Retina (tissue), 1 donor: ENCODE measurements at places on chromosomes 3 and 15.

- no peak for DNase-seq
Measured at GRCh38 chr3:195352895-195353488, 82.0 kb upstream of the XXYLT1 start.

- DNase-seq, result no peak
Measured at GRCh38 chr15:92803852-92804609, 96.1 kb upstream of the CHD2 start.

GRCh38 chr3:113625834-113626233 is 70.6 kb downstream of the USF3 start:
- no peak for DNase-seq

- no peak for DNase-seq
Measured at GRCh38 chr3:13580256-13581023, 31.5 kb downstream of the FBLN2 start.

- DNase-seq, result no peak
Measured at GRCh38 chr15:57827021-57827420, 120.5 kb downstream of the POLR2M start.

- peak; percentile 69 for DNase-seq
Measured at GRCh38 chr3:123444023-123444422, 4.9 kb downstream of the ADCY5 start.

- DNase-seq, result peak; percentile 36
Measured at GRCh38 chr15:82950746-82951370, 1.7 kb downstream of the HOMER2 start.

- DNase-seq, result no peak
Measured at GRCh38 chr3:112635674-112636073, 5.3 kb downstream of the CCDC80 start.

GRCh38 chr15:101530224-101530958 is 40.9 kb upstream of the PCSK6 start:
- DNase-seq, result no peak

DNA sequence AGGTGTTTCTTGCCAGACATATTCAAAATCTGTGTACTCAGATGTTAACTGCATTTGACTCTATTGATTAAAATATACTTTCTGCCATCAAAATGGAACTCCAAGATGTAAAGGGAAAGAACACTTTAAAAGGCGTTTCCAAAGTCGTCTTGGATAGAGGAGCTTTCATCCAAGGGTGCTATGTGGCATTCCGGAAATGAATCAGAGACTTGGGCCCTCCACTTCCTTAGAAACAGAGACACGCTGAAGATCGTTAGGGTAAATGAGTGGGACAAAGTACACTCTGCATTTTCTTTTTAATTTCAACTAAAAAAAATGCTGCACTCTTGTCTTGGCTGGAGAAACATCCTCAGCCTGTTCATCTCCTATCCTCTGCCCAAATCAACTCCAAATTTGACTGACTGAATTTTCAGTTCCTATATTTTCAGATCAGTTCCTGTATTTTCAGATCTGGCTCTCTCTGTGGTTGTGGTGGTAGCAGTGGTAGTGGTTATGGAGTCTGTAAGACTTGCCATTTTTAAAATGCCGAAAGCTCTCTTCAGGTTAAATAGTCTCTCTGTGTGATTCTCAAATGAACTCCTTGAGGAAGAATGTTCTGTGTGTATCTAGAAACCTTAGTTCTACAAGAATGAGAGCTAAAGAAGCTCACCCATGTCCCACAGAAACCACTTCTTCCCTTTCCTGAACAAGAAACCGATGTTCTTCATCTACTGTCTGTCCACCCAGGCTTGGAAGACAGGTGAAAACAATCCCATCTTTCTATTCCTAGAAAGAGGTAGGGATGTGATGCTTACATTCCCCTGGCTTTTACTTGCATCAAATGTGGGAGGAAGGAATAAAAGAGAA is 156.8 kb upstream of the ICE2 start:
- DNase-seq, result no peak

DNA sequence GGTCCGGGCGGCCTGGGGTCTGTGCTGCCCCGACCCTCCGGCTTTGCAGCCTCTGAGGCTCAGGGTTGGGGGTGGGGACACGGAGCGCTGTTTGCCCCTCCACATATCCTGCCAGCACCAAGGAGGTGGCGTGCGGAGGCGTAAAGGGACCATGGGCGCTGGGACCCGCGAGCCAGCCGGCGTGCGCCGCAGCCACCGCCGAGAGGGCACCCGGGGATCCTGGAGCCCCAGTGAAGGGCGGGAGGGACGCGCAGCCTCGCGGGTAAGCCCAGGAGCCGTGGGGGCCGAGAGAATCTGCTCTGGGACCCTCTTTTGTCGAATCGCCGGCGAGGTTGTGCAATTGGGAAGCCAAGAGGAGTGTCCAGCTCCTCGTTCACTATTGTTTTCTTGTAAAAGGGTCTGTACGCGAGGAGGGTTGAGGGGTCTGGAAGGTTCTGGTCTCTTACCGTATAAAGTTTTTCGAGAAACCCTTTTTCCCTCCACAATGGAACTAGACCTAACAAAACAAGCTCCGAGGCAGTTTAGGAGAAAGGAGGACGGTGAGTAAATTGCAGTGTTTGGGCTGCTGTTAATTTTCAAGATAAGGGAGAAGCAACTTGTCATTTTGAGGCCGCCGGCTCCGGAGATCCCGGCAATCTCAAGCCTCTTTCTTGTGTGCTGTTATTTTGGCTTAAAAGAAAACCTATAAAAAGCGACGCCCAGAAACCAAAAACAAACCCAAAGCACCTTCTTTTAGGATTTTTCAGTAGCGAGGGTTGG is 29.9 kb upstream of the ST3GAL6 start:
- DNase-seq, result peak; percentile 90

DNA sequence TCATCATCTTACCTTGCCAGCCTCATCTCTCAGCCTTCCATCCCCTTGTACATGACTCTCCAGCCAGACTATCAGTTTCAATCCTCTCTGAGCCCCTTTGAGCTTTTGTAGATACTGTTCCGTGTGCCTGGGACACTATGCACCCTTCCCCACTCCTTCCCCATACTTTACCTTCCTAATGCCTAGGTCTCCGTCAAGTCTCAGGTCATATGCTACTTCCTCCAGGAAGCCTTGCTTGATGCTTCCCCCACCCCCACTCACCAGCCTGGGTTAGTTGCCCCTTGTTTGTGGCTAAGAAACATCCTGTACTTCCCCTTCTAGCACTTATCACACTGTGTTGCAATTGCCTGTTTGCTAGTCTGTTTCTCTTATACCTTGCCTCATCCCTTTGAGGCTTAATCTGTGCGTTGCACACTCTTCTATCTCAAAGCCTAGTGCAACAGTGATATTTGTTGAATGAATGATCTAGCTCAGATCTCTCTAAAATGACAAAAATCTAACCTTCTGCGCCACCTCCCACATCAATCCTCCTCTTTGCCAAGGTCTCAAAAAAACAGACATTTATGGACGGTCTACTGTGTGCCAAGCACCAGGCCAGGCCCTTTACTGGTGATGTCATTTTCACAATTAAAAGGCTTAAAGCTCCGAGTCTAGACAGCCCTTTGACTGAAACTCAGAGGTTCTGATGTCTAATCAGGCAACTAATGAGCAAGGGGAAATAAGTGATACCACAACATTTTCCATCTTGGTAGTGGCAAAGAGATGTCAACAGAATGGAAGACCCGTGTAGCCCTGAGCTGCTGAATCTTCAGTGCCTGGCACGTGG is 6.5 kb upstream of the USP3 start:
- DNase-seq, result no peak

GRCh38 chr3:182046166-182046764 is 334.5 kb downstream of the SOX2 start:
- no peak for DNase-seq

- no peak for DNase-seq
Measured at GRCh38 chr3:114809668-114810413, 337.2 kb downstream of the ZBTB20 start.

GRCh38 chr3:159532577-159532976 is 456.1 kb upstream of the IL12A start:
- no peak for DNase-seq

DNA sequence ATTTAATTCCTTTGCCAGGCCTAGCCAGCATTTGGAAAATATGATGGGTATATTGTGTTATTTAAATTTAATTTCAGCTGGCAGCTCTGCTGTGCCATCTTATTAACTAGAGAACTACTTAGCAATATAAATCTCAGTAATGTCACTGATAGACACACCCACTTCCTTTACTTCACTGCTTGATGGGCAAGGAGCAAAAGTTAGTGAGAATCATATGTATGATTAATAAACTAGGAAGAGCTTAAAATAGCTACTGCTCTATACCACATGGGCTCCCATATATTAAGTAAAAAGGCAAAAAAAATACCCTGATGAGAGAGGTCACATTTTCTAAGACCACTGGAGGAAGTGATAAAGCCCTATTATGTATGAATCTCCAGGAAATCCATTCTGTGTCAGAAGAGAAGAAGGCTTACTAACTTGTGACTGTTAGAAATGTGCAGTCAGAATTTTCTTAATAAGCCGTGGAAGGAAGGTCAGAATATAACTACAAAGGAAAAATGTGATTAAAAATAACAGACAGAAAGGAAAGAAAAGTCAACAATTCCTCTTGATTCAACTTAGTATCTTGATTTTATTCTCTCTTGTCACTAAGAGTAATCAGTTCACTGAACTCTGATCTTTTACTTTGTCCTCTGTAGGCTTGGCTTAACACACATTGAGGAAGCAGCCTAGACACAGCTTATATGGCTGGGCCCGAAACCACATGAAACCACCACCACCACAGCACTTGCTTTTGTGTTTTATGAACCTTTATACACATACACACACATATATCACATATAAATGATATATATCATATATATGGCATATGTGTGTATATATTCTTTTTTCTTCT is 1233.9 kb upstream of the ALCAM start:
- no peak for DNase-seq

DNA sequence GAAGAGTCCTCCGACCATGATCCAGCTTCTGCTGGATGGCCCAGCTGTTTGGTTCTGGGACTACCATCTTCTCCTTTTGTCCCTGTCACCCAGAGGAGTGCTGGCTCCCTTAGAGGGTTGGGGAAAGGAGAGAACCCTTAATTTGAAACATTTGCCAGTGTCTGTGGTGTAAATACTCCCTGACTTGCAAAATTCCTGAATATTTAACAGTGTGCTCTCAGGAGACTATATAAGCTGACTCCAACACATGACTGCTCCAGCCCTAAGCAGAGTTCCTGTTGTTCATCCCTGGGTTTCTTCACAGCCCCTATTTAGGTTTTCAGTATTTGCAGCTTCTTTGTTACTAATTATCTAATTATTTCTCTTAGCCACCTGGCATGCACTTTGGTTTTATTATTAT is 133.1 kb downstream of the CPNE4 start:
- no peak for DNase-seq

GRCh38 chr3:111884411-111885018 is 25.4 kb downstream of the PHLDB2 start:
- no peak for DNase-seq

DNA sequence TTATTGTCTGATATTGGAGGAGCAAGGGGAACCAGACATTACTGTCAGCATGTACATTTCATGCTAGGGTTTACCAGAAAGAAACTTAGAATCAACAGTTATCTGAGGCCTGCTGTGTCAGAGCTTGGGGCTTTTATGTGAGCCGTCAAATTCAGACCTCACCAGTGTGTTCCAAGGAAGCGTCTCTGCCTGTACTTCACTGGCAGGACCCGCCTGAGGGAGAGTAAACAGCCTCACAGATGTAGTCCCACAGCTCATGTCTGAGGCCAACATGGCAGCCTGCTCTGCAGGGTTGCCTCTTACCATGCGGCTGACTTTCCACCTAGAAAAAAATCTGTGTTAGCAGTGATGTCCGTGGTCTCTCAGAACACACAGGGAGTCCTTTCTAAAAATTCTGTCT is 74.3 kb downstream of the GHSR start:
- DNase-seq, result no peak

- no peak for DNase-seq
Measured at GRCh38 chr3:72660270-72661114, 187.8 kb downstream of the SHQ1 start.

DNA sequence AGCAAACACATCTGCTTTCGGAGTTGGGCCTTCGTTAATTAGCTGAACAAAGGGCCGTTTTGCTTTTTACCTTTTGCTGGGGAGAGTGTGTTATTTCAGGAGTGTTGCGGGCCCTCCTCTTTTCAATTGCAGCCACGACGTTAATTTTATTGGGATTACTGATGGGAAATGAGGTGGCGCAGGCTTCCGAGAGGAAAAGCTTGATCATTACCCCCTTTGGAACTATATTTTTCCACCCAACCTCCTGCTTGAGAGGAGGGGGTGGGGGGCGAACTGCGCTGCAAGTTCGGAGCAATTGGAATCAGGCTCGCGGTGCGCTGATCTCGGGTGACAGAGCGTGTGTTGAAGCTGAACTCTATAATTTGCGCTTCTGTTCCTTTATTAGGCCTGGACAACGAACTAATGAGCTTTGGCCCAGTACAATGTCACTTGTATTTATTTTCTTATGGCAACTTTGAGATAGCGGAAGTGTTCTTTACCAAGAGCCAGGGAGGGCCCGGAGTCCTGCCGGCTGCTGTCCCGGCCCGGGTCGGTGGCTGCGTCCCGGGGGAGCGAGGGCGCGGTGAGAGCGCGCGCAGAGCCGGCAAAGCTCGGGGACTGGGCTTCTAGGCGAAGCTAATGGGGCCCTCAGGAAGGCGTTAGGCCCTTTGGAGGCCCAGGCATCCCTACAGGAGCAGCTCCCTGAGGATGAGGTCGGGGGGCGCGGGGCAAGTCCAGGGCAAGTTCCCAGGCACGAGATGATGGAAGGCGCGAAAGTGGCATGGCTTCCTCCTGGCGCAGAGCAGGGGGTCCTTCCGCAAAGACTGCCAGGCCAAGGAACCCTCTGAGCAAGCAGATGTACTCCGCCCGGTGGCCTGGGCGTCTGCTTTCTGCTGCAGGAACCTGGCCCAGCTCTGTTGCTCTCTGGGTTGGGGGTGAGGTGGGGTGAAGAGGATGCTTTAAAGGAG is 12.9 kb downstream of the NR2F2 start:
- peak; percentile 86 for DNase-seq

- no peak for DNase-seq
Measured at GRCh38 chr15:70493787-70494516, 269.4 kb downstream of the UACA start.

DNA sequence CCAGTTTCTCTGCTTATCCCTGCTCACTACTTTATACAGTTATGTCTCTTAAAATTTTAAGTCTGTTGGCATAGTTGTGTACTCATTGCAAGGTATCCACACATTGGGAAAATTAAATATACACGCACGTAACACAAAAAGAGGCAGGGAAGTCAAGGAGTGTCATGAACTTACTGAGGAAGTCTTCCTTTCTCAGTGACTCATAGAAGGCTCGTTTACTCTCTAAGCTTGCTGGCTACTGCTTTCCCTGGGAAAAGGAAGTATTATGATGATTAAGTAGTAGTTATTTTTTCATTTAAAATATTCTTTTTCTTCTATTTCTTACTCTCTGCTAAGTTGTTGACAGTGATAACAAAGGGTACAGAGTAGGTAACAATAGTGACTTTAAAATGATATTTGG is 287.3 kb downstream of the UBE2E2 start:
- no peak for DNase-seq
